ENCODE measurements at places on chromosomes 1 and 21. TPM values are rescaled to one million over a fixed set of nuclear protein-coding genes. Genes with fewer than 3 reads are reported as not detected.

Gene S100A14
- not detected for polyA plus RNA-seq

- no peak for DNase-seq
These were observed 63.5 kb upstream of the KIAA1614 start for GRCh38 chr1:180849031-180849775.

DNA sequence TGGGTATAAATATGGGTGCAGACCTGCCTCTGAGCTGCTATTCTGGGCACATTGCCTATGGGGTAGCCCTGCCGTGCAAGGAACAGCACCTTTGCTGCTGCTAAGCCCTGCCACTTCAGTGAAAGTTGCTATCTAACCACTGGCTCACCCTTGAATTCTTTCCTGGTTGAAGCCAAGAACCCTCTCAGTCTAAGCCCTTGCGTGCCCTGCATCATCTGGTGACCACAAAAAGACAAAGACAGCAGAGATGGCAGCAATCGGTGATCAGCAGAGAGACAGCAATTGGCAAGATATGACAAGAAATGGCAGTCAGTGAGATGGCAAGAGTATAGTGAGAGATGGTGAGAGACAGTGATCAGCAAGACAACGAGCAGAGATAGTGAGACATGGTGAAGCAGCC lies 418.3 kb downstream of the MATN1 start:
- DNase-seq, result no peak

- no peak for DNase-seq
These were observed 8.2 kb downstream of the SYTL1 start for GRCh38 chr1:27349784-27350662.

Data from CD14-positive monocyte (primary cell).